ENCODE measurements at places on chromosomes 12 and 14. TPM values are rescaled to one million over a fixed set of nuclear protein-coding genes. Genes with fewer than 3 reads are reported as not detected.

Gene PLBD2
- total RNA-seq: 26.5 TPM

Gene TMEM253
- total RNA-seq: not detected

Gene SIX4
- 8.5 TPM for total RNA-seq

Gene PLCZ1
- not detected for total RNA-seq

Gene CLEC2B
- 20.8 TPM for total RNA-seq

Gene HCFC2
- 23.8 TPM for total RNA-seq

Gene LHX5
- total RNA-seq: not detected

Gene TGM1
- 0.16 TPM for total RNA-seq

Gene FOXN4
- total RNA-seq: not detected

Gene RPS29
- total RNA-seq: 1,629 TPM

Gene STRAP
- total RNA-seq: 56.1 TPM

Gene MYG1
- 56.3 TPM for total RNA-seq

Gene DCN
- total RNA-seq: 3,853 TPM

Gene HSPB8
- 9.8 TPM for total RNA-seq

Gene COCH
- 0.16 TPM for total RNA-seq

Gene GUCY2C
- not detected for total RNA-seq

Gene PPFIA2
- total RNA-seq: 0.09 TPM

Gene AGAP2
- 0.32 TPM for total RNA-seq

Gene HCAR2
- not detected for total RNA-seq

Gene TAS2R31
- total RNA-seq: 3.0 TPM

Gene AICDA
- not detected for total RNA-seq

Gene HOXC12
- not detected for total RNA-seq

Gene GLT8D2
- total RNA-seq: 82.3 TPM

Gene FZD10
- total RNA-seq: not detected

Gene CCDC177
- 0.09 TPM for total RNA-seq

Gene HOXC6
- total RNA-seq: 0.43 TPM

Gene PLXNC1
- 21.1 TPM for total RNA-seq

Gene ATP5F1B
- total RNA-seq: 497 TPM

Gene LAG3
- total RNA-seq: 0.09 TPM

Gene SLC24A4
- total RNA-seq: not detected

Gene PPP1R13B
- 2.2 TPM for total RNA-seq

Gene LTBR
- total RNA-seq: 40.4 TPM

Gene GALNT8
- 0.17 TPM for total RNA-seq

Gene SLC10A1
- total RNA-seq: not detected

Gene AVPR1A
- total RNA-seq: not detected

Gene AQP6
- not detected for total RNA-seq

Gene GLS2
- total RNA-seq: 0.16 TPM

Gene FGF6
- total RNA-seq: not detected

Gene MYO1A
- total RNA-seq: under 0.01 TPM

Gene CLEC9A
- total RNA-seq: not detected

Gene RNASE8
- total RNA-seq: not detected

Gene TSPAN19
- 0.16 TPM for total RNA-seq

Gene TMEM132C
- not detected for total RNA-seq

Data from bronchial smooth muscle cell (primary cell).